ENCODE measurements at places on chromosomes 7 and 10.

DNA sequence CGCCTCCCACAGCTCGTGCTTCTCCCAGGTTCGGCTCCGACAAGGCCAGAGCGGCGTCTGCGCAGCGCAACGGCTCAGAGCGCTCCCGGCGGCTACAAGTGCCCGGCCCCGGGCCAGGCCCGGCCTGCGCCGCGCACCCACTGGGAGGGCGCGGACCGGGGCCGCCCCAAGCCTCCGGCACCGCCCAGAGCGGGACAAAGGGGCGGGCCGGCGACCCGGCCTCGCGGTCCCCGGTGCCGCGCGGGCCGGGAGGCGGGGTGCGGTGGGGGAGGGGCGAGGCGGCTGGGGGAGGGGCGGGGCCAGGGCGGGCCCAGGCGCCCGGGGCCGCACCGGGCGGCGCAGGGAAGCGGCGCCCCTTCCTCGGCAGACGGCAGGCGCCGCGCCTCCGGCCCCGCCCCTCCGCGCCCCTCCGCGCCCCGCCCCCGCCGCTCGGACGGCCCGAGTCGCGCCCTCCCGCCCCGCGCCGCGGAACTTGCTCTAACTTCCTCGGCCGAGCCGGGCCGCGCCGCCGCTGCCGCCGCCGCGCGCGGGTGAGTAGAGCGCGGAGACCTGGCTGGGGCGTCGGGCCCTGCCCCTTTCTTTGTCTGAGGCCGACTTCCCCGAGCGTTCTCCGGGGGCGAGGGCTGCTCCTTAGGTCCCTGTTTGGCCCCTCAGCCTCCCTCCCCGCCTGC lies at the start of gene TSPAN14:
Gene TSPAN14, plus strand, starts transcription at position 469 of the 671 bp plus-strand sequence. CDS start 34,924 bp downstream, outside the sequence.
- DNase-seq, result peak; percentile 83

DNA sequence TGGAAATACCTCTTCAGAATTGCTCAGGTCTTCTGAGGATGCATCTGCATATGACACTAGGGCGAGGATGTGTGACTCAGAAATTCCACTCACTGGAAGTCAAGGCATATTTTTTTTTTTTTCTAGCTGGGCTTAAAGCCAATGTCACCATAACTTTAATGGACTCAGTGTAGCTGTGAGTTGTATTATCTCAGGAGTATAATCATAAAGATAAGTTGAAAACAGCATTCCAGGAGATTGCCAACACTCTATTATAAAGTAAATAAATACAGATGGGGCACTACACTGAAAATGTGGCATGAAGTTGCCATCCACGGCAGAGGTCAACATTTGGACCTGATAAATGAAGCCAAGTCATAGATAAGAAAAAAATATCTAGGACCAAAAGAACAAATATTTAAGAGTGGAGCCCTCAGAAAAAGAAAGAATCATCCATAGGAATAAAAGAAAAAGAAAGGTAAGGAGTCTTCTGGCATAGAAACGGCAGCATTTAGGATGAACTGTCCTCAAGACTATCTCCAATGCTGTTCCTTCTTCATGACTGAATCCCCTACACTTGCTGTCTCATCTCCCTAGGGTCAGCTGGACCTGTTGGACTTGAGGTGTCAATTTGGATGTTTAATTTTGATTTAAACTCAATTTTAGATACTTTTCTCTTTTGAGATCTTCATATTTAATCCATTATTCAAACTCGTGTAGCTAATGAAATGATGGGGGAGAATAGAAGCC lies 72.9 kb upstream of the CAV2 start:
- peak; percentile 18 for DNase-seq

GRCh38 chr10:3472287-3473051 lies 299.9 kb upstream of the PITRM1 start:
- DNase-seq, result no peak

DNA sequence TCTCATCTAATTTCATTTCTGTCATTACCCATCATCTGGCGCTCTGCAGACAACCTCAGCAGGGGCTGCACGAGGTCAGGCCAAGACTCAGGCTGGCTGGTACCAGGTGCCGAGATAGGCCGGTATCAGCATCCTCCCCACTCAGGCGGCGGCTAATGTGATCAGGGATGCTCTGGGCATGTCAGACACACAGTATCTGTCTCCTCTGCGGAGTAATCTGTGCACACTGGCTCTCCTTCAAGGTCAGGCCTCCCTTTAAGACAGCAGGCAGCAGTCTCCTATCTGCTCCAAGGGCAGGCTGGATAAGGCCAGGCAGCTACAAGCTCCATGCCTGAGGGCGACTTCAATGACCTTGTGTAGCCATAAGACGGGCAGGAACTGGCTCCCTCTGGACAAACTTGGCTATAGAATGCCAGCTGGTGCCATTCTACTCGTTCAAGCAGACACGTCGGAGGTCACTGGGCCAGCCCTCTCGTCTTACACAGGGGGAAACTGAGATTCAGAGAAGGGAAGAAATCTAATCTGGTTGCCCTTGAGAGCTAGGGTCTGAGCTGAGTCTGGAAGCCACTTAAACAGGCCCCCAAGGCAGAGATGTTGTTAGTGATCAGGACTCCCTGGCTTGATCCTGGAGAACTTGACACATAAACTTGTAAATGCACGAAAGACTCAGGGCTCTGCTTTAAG lies 59.3 kb downstream of the ARHGAP22 start:
- DNase-seq, result no peak

DNA sequence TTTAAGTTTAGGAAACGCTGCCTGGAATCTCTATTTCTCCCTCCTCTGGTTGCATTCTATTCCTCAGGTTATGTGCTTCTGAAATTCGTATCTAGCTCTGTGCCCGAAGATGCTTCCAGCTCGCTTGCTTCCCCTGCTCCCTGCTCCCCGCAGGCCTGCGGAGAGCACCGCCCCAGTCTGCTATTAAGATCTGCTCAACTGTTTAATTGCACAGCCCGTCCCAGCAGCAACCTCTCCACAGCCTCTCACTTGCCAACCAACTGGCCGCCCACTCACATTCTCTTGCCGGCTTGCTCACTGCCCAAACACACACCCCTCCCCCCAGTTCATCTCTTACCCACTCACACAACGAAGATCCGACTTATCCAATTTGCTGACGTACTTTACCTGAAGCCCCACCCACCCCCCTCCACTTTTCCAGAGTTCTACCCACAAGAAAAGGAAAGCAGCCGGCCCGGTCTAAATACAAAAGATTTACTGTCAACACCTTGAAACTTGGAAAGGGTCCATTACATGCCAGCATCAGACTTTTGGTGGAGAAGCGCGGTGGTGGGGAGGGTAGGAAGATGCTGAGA lies 167.3 kb upstream of the KLF14 start:
- no peak for DNase-seq

DNA sequence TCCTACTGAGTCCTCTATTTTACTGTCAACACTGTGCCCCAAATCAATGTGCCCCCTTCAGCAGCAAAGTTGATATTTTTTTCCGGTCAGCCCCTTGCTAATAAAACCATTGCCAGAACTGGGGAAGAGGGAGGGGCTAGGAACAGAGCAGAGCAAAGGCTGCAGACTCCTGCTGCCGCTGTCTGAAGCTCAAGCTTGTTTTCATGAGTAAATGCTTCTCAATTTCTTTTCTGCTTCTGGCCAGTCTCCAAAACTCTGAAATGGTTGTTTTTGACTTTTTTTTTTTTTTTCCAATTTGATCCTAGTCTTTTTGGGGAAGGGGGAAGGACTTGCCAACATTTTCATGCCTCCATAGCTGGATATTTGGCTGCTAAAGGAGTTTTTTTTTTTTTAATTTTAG lies 26.7 kb upstream of the PROSER2 start:
- DNase-seq, result no peak

GRCh38 chr7:19715499-19715898 lies 6.7 kb upstream of the POLR1F start:
- no peak for DNase-seq

DNA sequence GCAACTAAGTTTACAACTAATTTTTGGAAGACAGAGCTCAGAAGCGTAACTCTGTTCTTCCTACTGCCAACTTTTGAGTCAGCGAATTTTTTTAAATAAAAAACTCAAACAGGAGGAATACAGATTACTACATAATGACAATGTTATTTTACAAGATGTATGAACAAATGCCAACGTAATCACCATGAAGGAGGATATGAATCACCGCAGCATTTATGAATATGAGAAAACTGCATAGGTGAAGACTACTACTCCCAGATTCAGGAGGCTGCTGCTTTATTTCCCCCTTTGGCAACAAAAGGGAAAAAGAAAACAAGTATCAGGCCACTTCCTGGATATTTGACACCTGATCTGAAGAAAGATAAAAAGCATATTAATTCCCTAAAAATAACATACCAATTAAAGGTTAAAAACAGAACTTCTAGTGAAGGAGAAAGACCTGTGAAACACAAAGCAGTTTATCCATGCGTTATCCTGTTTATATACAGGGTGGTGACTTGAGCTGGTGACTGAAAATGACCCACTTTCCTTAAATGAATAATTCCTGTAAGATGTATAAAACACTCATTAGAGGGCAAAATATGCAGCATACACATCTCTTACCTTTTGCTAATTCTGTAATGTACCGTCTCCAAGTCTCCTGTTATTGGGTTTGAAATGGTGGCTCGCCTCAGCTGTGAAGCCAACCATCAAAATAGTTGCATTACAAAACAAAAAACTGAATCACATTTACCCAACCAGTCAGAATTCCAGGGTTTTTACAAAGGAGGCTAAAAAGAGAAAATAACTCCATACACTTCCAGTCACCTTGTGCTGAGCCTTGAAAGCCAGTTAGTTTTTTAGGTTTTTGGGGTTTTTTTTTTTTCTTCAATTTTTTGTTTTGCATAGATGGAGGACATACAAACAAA lies 52.0 kb downstream of the P4HA1 start:
- DNase-seq, result no peak

GRCh38 chr10:9900751-9901150 lies 1116.9 kb upstream of the CELF2 start:
- no peak for DNase-seq

- no peak for DNase-seq
Measured at GRCh38 chr7:33210958-33211357, 81.6 kb downstream of the BBS9 start.

GRCh38 chr7:106219170-106219569 lies 65.6 kb downstream of the NAMPT start:
- no peak for DNase-seq

- DNase-seq, result no peak
Measured at GRCh38 chr7:15284396-15284795, 277.4 kb downstream of the AGMO start.

DNA sequence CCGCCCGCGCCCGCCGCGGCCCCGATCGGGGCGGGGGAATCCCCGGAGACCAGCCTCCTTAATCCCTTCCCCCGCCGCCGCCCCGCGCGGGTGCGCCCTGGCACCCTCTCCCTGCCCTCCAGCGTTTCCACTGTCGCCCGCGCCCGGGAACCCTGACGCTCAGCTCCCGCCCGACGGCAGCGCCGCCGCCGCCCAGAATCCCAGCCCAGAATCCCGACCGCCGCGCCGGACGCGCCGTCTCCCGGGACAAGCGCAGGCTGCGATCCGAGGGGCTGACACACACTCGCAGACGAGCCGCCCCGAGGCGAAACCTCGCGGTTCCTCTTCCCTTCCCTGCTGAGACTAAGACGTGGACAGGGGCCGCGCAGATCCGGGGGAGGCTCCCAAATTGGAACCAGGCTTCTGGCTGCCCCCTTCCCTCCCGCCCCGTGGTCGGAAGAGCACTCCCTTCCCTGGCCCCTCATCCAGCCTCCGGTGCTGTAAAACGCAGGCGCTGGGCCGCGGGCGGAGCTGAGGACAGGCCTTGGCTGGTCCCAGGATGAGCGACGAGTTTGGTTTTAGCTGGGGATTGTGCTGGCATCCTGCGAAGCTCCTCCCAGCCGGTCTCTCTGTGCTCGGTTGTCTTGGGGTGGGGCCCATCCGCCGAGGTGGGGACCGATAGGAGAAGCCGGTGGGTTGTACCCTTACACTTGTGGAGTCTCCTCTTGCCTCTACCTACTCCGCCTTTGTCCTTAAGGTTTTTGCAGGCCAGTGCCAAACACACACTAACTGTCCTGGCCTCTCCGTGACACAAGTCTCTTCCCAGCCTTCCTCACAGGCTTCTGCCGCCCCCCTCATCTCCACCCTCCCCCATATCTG lies 1.1 kb downstream of the MARVELD1 start:
- peak; percentile 69 for DNase-seq

DNA sequence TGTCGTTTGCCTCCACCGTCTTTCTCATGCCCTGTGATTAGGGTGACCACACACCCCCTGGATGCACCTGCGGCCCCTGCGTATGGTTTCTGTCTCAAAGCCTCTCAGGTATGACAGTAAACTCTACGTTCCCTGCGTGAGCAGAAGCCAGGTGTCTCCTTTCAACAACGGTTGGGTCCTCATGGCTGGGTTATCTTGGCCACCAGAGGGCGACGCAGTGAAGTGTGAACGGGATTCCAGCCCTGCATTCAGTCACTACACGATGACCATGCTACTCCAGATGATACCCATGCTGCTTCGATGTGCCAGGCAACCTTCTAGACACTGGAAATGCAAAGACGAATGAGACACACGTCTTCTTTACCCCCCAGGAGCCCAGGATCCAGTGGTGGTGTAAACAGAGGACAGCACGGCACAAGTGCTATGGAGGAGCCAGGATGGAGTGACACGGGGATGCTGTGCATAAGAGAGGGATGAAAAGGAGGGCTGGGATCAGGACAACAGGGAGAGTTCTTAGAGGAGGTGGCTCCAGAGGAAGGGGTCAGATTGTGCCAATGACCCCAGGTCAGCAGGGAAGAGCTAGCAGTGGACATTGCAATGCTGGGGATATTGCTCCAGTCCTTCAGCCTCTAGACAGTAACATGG lies 228.1 kb upstream of the PFKP start:
- peak; percentile 74 for DNase-seq

DNA sequence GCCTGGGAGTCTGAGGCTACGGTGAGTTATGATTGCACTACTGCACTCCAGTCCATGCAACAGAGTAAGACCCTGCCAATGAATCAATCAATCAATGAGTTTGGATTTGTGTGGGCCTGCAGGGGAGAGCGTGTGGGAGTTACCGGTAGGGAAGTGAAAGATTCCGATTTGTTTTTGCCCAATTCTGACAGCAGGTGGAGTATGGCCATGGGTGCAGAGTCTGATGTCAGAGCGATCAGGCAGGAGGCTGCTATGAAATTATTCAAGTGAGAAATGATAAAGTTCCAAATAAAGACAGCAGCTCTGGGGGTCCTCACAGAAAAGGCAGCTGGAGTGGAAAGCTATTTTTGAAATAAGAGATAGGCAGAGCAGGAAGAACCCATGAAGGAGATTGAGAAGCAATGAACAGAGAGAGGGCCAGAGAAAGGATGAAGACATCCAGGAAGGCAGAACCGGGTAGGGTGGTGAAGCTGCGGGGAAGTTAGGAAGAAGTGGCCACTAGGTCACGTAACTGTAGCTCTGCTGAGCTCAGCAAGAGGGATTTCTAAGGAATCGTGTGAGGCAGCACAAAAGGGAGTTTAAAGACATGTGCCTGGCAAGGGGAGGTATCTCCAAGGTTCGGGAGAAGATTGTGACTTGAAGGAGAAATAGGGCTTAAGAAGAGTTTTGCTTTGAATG lies 93.7 kb upstream of the NMT2 start:
- DNase-seq, result peak; percentile 29

GRCh38 chr10:31064348-31064747 lies 32.7 kb upstream of the ZNF438 start:
- no peak for DNase-seq

DNA sequence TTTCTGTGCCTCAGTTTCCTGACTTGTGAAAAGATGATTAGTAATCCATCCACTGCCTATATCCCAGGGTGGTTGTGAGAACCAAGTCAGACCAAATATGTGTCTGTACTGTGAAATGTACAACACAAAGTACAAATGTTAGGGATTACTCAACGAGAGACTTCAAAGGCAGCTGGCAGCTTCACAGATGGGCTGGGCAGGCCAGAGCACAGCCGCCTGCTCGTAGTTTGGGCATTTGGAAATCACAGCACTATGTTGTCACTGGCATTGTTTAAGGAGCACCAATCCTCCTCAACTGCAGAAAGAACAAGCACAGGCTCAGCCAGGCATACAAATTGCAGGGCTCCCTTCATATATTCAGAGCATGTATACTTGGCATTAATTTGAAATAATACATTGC lies 64.5 kb upstream of the C10orf90 start:
- DNase-seq, result no peak
